ENCODE measurements at places on chromosomes 5 and 9.

- no peak for DNase-seq
Observed at GRCh38 chr5:174312641-174313040, 267.1 kb downstream of the NSG2 start.

GRCh38 chr5:138177941-138178515 is 402 bp downstream of the BRD8 start:
- DNase-seq: peak; percentile 57

DNA sequence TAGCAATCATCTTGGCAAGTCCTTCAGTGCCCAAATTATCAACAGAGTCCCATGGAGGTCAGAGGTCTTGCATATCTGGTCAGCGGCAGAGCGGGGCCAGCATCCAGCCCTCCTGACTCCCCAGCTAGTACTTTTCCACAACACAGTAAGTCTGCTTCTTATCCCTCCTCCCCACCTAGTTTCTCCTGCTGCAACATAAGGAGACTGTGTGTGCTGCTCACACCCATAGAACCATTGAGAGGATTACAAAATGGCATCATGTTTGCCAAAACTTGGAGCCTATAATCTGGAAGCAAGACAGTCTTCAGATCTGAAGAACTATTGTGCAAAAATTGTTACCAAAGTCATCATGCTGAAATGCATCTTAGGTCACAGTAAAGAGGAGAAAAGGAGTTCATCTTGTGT is 125.8 kb upstream of the ZNF366 start:
- DNase-seq: no peak

- no peak for DNase-seq
Observed at GRCh38 chr5:103780794-103781193, 218.2 kb upstream of the NUDT12 start.

- DNase-seq: no peak
Observed at GRCh38 chr5:76046741-76047140, 36.4 kb upstream of the SV2C start.

DNA sequence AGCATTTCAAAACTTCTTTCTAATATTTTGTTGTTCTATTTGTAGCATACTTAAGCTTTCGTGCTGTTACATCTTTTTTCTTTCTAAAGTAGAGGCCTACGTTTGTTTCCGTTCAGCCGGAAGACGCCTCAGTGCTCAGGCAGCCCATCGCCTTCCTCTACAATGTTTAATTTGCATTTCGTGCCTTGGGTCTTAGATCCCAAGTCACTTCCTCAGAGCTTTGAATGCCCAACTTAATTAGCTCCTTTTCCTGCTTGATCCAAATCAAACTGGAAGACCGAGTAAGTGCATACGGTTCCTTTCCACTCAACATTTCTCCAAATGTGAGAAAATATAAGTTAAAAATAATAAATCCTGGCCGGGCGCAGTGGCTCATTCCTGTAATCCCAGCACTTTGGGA is 43.2 kb downstream of the MRPL36 start:
- no peak for DNase-seq

Measured in activated CD4-positive, alpha-beta T cell treated with anti-CD3 and anti-CD28 coated beads for 36 hours (primary cell).